A673 (cell line): ENCODE measurements at places on chromosomes 3 and 15. TPM values are rescaled to one million over a fixed set of nuclear protein-coding genes. Genes with fewer than 3 reads are reported as not detected.

- DNase-seq, result no peak
These were observed 9.1 kb upstream of the SCG3 start for GRCh38 chr15:51672155-51672687.

- peak; percentile 61 for DNase-seq
These were observed 105.0 kb downstream of the KLHL25 start for GRCh38 chr15:85689729-85690128.

Gene PPIP5K1
- total RNA-seq, result 33.5 and 40.4 TPM in 2 replicates

Gene HYAL1
- 0.37 TPM in 1 of 2 replicates, not detected in the other for total RNA-seq

GRCh38 chr3:5197470-5198312, 10.2 kb downstream of the EDEM1 start:
- no peak for DNase-seq

Gene RAB7A
- total RNA-seq, result 245 and 258 TPM in 2 replicates

DNA sequence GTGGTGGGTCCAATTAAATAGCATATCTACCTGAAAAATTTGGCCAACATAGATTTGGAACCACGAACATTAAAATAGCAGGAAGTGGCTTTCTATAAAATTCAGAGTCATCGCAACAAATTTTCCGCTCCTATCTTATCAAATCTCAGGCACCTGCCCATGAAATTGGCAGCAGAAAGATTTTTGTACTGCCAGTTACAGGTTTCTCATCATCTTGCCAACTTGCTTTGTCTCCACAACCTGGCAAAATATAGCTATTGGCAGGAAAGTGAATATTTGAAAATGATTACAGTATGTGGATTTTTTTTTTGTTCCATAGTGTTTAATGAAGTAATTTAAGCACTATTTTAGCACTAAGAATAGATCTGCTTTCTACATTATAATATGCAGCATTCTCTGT, 161.6 kb upstream of the LRRC3B start:
- no peak for DNase-seq

Gene CAMK2N2
- 1.3 and 2.2 TPM in 2 replicates for total RNA-seq

Gene ZNF609
- total RNA-seq, result 35.0 and 47.4 TPM in 2 replicates

DNA sequence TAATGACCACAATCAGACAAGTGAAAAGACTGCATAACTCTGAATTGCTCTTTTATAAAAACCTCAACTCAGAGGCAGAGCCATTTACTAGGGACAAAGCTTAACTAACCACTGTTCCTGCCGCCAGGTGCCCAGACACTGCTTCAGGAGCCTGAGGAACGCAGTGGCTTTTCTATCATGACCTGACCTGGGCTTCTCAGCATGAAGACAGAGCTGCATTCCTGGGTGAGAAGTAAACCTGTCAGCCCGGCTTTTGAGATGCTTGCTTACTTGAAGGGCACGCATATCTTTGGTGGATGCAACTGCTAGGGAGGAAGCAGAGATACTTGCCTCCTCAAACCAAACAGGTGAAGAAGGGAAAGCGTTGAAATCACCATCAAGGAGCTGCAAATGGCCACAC, 7.9 kb downstream of the LRRC31 start:
- DNase-seq, result no peak

DNA sequence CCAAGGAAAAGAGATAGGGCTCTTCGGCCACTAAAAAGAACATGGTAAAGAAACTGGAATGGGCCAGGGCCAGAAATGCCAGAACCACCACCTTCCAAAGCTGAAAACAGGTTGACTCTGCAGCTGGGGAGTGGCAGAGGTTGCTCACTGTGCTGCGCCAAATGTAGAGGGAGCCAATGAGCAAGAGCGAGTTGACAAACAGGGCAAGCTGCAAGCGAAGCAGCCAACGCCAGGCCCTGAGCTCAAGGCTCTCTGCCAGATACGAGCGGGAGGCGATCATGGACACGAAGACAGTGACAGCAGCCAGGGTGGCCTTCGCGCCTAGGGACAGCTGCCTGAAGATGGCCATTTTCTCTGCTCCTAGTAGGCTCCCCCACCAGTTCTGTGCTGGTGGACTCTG, 3.1 kb downstream of the GLB1 start:
- no peak for DNase-seq

DNA sequence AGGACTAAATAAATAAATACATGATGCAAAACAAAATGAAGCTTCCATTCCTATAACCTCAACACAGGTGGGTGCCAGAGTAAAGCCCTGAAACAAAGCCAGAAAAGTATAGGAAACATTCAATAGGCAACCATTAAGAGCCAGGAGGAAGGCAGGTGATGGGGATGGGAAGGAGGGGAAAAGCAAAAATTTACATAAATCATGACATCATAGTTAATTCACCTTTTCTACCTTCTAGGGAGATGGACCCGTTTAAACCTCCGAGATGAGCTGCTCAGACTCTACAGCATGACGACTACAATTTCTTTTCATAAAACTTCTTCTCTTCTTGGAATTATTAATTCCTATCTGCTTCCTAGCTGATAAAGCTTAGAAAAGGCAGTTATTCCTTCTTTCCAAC, 27.9 kb downstream of the TM4SF4 start:
- DNase-seq, result no peak

Gene PDCD7
- 30.7 and 39.1 TPM in 2 replicates for total RNA-seq

Gene FES
- 1.3 and 3.8 TPM in 2 replicates for total RNA-seq

- DNase-seq, result no peak
These were observed 189.9 kb downstream of the SOX2 start for GRCh38 chr3:181901626-181902025.

Gene MAP2K5
- 52.6 and 62.8 TPM in 2 replicates for total RNA-seq

Gene NMB
- total RNA-seq, result 15.1 and 15.3 TPM in 2 replicates

DNA sequence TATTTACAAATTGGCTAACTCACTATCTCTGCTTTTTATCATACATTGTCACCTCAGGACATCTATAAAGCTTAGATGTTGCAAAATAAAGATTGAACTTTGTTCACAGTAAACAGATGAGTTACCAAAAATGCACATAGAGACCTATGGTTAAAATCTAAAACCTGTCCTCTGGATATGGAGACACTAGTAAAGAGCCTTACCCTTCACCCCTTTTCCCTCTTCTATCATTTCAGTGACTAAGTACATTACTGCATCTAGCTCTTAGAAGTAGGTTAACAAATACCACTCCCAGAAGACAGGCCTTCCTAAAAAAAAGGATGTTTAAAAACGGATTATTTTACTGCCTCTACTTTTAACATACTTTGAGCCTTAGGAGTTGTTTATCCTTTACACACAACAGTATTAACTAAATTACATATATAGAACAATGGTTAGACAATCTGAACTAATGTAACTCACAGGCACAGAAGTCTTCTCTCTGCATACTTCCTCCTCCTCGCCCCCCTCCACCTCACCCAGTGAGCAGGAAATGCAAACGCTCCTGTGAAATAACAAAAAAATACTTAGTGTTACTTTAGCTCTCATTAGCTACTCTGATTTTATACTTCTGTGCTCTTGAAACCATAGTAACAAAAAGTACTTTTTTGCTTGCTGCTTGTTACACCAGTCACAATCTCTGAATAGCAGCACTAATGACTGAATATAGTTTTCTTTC, 23.3 kb downstream of the IREB2 start:
- DNase-seq, result no peak

DNA sequence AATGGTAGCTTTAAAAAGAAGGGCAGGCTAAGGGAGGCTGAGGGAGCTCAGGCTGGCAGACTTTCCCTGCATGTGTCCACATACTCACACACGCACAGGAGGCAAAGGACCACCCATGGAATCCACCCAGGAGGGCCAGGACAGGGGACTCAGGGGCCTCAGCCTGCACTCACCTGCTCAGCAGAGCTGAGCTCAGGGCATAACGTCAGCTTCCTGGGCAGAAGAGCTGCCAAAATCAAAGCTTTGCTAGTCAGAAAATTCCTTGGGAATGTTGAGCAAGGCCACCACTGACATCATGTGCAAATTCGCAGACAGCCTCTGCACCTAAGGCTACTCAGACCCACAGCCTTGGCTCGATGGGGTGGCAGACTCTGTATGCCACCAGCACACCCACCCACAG, 16.4 kb upstream of the ALAS1 start:
- DNase-seq, result no peak

Gene P4HTM
- 13.3 and 14.9 TPM in 2 replicates for total RNA-seq

DNA sequence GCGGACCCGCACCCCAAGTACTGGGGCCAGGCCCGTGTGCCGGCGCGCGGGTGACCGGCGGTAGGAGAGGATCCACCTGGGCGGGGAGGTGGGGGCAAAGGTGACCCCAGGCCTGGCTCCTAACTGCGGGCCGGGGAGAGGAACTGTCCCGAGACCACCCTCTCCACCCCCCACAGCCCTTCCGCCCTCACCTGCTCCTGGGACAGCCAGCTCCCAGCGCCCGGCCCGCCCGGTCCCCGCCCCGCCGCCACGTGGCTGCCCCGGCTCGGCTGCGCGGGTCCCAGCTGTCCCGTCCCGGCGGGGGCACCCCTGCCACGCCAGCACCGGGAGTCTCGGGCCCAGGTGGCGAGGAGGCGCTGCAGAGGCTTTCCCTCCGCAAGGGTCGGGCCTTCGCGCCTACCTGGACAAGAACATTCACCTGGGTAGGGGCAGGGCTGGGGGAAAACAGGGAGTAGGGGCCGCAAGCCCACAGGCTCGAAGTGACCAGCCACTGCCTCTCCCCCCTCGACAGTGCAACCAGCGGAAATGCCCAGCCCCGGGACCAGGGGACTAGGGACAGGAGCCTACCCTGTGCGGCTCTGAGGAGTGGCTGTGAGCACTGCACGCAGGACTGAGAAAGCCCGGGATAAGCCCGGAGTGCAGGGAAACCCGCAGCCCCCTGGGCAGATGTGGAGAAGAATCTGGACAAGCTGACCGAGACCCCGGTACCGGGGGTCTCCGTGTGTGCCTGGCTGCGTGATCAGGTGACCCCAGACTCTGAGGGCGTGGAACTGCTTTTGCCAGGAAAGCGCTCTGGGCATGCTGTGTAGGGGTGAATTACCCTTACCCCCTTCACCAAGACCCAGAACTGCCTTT, at the start of gene SLC12A8:
TSS of gene SLC12A8 (minus strand) at position 240 of the 855 bp plus-strand sequence. CDS start 1,399 bp downstream, outside the sequence.
- no peak for DNase-seq

Gene SLC2A2
- total RNA-seq, result not detected in 2 replicates

- peak; percentile 85 for DNase-seq
These were observed 209.2 kb upstream of the ZPLD1 start for GRCh38 chr3:102225407-102226132.

Gene LYSMD2
- 2.9 and 3.7 TPM in 2 replicates for total RNA-seq

Gene UCN2
- total RNA-seq, result 0.49 and 0.81 TPM in 2 replicates

GRCh38 chr3:134114726-134115125, 85.0 kb upstream of the SLCO2A1 start:
- no peak for DNase-seq

Gene SLMAP
- 32.4 and 34.4 TPM in 2 replicates for total RNA-seq

Gene SLC9C1
- not detected in 2 replicates for total RNA-seq

DNA sequence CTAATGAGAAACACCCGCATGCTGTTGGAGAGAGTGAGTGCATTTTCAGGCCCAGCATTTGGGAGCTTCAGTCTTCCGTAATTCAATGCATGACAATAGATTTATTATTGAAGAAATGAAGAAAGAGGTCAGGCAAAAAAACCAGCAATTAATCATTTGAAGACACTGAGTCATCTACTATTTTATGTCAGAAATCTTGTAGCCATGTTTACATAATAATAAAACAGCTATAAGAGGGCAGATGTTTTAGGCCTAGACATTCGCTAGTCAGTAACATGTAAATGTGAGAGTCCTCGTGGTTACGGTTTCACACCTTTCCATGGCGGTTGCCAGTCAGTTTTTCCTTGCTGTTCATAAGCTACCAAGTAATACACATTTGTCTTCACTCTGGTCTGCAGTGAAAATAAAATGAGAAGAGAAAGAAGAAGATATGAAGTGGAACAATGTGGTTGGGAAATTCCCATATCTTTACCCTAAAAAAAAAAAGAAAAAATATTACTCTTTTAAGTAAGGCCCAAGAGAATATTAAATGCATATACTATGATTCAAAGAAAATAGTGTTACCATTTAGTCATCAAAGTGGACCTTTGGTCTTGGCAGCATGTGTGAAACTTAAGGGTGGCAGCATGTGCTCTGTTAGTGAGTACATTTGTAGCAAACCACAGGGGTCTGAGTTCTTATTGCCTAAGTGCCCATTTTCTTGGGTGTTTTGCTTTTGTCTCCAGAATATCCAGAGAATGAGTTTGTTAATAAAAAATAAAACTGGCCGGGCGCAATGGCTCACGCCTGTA, 140.5 kb upstream of the TBL1XR1 start:
- no peak for DNase-seq

Gene GABRB3
- total RNA-seq, result not detected in 2 replicates

DNA sequence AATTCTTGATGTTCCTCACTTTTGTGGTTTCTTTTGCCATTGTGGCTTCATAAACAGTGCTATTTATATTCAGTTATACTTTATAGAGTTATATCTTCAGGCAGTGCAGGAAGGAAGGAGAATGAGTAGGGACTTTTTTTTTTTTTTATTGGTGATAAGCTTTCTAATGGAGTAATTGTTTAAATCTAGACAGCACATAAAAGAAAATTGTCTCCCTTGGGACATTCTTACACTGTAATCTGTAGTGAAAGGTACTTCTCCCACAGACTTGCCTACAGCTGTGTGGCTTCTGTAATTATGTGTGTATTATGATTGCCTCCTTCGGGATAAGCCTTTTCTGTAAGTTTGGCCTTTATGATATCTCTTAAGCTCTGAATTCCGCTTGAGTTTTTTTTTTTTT, 41.6 kb downstream of the WDR76 start:
- DNase-seq, result peak; percentile 84

DNA sequence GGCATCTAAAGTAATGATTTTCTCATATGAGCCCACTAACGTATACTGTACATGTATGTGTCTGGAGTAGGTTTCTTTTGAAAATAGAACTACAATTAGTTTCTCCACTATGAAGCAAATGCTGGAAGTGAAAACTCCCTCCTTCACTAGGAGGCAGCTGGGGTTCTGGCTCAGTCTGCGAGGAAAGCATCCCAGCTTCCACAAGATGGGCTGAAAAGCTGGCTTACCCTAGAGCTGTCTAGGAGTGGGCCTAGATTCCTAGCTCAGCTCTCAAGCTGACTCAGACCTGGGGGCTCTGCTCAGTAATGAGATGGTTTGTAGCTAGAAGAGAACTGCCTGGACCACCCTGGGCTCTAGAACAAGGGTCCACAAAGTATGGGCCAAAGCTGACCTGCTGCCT, 268.3 kb downstream of the THRB start:
- no peak for DNase-seq

DNA sequence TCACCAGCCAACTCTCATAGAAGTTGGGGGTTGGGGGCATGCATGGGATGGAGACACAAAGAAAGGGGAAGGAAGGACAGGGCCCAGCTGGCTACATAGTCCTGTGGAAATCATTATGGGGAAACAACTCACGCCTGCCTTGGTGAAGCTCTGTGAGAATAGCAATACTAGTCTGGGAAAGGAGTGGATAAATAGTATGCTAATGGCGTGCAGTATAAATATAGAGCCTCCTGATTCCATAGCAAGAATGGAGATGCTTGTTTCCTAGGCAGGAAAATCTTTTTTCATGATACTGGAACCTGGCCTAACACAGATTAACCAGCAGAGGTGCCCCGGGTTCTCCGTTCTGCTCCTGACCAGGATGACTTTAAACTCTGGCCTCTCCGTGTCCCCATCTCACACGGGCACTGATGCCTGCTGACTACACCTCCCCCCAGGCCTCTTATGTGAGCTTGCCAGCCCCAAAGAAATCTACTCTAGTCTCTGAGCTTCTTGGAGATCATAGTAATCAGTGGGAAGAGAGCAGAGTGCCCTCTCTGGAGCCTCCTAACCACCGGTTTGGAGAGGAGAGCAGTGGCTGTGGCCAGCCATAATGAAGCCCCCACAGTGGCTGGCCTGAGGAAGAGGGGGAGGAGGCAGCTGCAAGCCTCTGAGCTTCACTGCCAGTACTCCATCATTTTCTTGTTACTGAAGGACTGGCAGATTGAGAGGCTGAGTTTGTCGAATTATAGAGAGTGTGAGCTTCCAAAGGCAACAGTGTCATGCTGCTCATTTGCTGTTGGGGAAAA, 355.0 kb upstream of the SEMA6D start:
- DNase-seq, result no peak

Gene MAPKAPK3
- total RNA-seq, result 15.8 and 17.3 TPM in 2 replicates
